Fibroblast of skin of abdomen (primary cell): ENCODE measurements at places on chromosomes 7 and 10.

- no peak for DNase-seq
Observed at GRCh38 chr10:6586501-6586900, 6.4 kb upstream of the PRKCQ start.

DNA sequence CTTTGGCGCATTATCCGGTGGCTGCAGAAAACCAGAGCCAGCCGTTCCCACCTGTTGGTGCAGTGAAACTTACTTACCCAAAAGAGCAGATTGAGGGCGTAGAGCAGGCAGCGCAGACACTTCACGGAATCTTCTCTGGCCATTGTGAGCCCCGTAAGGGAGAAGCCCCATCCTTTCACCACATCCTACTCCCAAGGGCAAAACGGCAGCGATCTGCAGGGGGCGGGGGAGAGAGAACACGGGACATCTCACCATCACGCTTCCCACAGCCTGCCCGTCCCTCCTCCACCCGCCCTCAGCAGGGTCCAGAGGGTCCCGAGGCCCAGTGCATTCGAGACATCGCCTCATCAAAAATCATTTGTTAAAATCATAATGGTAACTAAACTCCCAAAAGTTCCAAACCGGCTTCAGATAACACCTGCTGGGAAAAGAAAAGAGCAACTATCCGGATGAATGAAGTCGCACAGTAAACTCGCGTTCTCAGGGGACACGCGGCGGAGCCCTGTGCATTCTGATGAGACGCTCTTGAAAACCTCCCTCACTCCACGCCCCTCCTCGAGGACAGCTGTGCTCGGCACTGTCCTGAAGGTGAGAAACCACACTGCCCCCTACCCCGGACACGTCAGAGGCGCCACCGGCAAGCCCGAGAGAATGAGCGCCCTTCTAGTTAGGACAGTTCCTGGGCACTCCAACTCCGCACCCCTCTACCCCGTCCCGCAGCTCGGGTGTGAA lies 1.2 kb downstream of the TSPAN12 start:
- peak; percentile 1 for DNase-seq

DNA sequence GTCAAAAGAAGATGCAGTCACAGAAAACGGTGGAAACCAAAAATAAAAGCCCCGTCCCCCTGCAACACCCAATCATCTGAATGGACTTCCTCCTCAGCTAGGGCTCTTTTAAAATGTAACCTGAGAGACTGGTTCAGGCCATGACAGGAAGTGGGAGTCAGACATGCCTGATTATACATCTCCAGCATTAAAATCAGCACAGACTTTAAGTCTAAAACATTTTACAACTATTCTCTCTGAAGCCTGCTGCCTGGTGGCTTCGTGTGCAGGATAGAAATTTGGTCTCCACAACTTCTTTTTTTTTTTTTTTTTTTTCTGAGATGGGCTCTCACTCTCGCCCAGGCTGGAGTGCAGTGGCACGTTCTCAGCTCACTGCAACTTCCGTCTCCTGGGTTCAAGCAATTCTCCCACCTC lies 30.3 kb downstream of the HACD1 start:
- DNase-seq = peak; percentile 40

DNA sequence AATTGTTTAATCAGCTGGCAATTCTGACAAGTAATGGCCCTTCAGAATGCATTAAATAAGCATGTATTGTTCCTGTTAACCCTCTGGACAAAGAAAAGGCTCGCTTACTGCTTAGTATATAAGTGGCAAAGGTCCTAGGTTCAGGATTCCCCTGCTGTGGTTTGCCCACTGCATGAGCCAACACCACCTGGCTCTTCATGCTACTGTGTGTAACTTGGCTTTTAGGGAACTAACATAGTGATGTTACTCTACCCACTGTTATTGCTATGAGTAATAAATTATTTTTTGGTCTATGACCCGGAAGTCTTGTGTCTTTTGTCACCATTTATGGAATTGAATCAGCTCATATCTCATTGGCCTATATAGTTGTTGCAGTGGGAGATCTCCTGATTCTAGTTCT lies 791.7 kb upstream of the PHF14 start:
- no peak for DNase-seq

GRCh38 chr7:64887756-64888508 lies 15.1 kb upstream of the ZNF273 start:
- DNase-seq = no peak

- no peak for DNase-seq
Observed at GRCh38 chr7:149398195-149398820, 62.6 kb downstream of the ZNF777 start.

DNA sequence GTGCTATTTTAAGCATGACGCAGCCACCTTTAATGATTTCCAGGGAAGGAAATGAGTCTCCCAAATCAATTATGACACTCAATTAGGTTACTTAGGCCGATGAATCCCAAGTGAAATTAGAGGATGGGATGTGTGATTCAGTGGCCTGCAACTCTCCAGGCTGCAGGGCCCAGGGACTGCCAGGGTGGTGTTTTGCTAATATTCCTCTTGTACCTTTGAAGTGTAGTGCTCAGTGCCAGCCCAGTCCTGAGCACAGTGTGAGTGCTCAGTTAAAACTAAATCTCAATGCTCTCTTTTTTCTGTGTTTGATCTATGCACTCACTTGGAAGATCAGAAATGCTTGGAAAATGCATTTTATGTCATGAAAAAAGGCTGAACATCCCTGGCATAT lies 51.6 kb downstream of the SEM1 start:
- no peak for DNase-seq

DNA sequence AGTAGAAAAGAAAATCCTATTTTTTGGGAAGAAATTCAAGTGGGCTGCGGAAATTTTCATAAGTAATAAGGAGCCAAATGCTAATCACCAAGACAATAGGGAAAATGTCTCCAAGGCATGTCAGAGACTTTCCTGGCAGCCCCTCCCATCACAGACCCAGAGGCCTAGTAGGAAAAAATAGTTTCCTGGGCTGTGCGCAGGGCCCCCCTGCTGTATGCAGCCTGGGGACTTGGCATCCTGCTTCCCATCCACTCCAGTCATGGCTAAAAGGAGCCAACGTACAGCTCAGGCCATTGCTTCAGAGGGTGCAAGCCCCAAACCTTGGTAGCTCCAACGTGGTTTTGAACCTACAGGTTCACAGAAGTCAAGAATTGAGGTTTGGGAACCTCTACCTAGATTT lies 12.8 kb upstream of the POT1 start:
- no peak for DNase-seq

GRCh38 chr7:94012746-94013145 lies 8.6 kb upstream of the BET1 start:
- DNase-seq = no peak
